ENCODE measurements at places on chromosomes 11 and 22. TPM values are rescaled to one million over a fixed set of nuclear protein-coding genes. Genes with fewer than 3 reads are reported as not detected.

GRCh38 chr11:122141725-122142124 is 25.7 kb upstream of the BLID start:
- H3K27ac ChIP-seq = no peak overlapping the region
- DNase-seq = no peak
- no peak overlapping the region for H3K4me3 ChIP-seq
- H3K4me1 ChIP-seq = peaks cover 32% of the 10 kb centered on the region
- no peaks in the 10 kb centered on the region for H3K27me3 ChIP-seq

- no peak overlapping the region for H3K4me3 ChIP-seq
- no peak overlapping the region for H3K27ac ChIP-seq
- H3K36me3 ChIP-seq = no peaks in the 10 kb centered on the region
- H3K4me1 ChIP-seq = peaks cover 65% of the 10 kb centered on the region
- no peaks in the 10 kb centered on the region for H3K27me3 ChIP-seq
- DNase-seq = no peak
Observed at GRCh38 chr22:40240686-40241085, 63.0 kb downstream of the TNRC6B start.

DNA sequence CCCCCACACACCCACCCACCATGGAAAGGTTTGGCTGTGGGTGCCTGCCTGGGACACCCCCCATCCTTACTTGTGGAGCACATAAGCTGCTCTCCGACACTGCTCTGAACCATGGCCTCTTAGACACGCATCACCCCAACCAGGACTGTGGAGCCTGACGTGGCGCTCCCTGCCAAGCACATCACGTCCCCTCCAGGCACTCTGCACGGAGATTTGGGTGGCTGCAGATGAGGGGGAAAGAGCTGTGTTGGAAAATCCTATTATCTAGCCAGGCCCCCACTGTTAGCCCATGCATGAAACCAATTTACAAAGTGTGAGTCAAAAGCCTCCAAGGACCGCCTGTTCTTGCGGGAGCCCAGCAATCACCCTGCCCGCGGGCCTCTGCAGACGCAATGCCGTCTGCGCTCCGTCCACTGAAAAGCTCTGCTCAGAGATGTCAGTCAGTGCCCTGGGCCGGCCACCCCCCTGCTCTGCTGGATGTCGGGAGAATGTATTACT is 163.4 kb upstream of the NECTIN1 start:
- H3K36me3 ChIP-seq = no peaks in the 10 kb centered on the region
- H3K27me3 ChIP-seq = no peaks in the 10 kb centered on the region
- H3K4me1 ChIP-seq = no peaks in the 10 kb centered on the region
- no peak overlapping the region for H3K27ac ChIP-seq
- no peak for DNase-seq

Gene HEPHL1
- not detected for total RNA-seq

- H3K36me3 ChIP-seq = peaks cover 34% of the 10 kb centered on the region
- H3K4me3 ChIP-seq = no peak overlapping the region
- H3K4me1 ChIP-seq = peaks cover 24% of the 10 kb centered on the region
- H3K27me3 ChIP-seq = no peaks in the 10 kb centered on the region
- H3K27ac ChIP-seq = peak overlapping the region; percentile 1
Observed at GRCh38 chr11:78564490-78565467, 9.9 kb downstream of the NARS2 start.

Gene CCDC87
- 0.21 TPM for total RNA-seq

Gene CD248
- 69.7 TPM for total RNA-seq

Gene SLC22A6
- total RNA-seq = not detected

Gene RELT
- 2.5 TPM for total RNA-seq

DNA sequence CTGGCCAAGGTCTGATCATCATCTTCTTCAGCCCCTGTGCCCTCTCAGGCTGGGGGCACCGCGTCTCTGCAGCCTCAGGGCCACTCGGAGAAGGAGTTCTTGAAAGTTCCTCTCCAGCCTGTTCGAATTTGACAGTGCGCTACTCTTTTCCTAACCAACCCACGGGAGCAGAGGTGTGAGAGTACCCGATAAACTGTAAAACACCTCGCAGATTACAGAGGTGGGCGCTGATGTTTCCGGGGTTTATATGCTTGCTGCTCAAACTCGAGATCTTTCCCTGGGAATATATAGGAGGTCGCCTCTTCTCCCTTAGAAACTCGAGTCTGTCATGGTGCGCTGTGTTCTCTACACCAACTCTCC is 515 bp downstream of the CTR9 start:
- peaks cover 24% of the 10 kb centered on the region for H3K4me1 ChIP-seq
- peak overlapping the region; percentile 65 for H3K4me3 ChIP-seq
- H3K27me3 ChIP-seq = no peaks in the 10 kb centered on the region
- peak overlapping the region; percentile 99 for H3K27ac ChIP-seq
- no peaks in the 10 kb centered on the region for H3K36me3 ChIP-seq
- DNase-seq = no peak

- H3K4me1 ChIP-seq = peaks cover 25% of the 10 kb centered on the region
- DNase-seq = no peak
- H3K27me3 ChIP-seq = no peaks in the 10 kb centered on the region
- no peak overlapping the region for H3K4me3 ChIP-seq
- H3K36me3 ChIP-seq = no peaks in the 10 kb centered on the region
- peak overlapping the region; percentile 65 for H3K27ac ChIP-seq
Observed at GRCh38 chr11:45156201-45156600, 9.8 kb downstream of the PRDM11 start.

DNA sequence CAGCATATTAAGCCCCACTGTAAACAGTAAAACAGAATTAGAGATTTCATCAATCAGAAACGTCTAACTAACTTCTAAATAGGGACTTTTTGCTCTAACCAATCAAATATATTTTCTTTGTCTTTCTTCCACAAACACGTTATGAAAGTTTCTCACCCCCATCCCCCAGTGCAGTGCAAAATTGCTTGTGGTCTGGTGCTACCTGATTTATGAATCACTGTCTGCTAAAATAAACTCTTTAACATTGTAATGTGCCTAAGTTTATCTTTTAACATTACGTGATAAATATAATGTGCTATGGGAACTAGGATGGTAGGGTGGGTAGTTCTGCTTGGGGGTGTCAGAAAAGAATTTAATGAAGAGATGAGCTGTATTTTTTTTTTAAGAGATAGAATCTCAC is 47.3 kb upstream of the SLC5A1 start:
- no peaks in the 10 kb centered on the region for H3K4me1 ChIP-seq
- no peaks in the 10 kb centered on the region for H3K27me3 ChIP-seq
- H3K4me3 ChIP-seq = no peak overlapping the region
- no peak overlapping the region for H3K27ac ChIP-seq

- peaks cover 12% of the 10 kb centered on the region for H3K4me1 ChIP-seq
- H3K27me3 ChIP-seq = no peaks in the 10 kb centered on the region
- DNase-seq = no peak
Observed at GRCh38 chr11:128711136-128711535, 17.3 kb downstream of the FLI1 start.

Gene MOGAT2
- not detected for total RNA-seq

Gene SLC22A12
- not detected for total RNA-seq

GRCh38 chr11:23577296-23577695 is 717.0 kb upstream of the CCDC179 start:
- DNase-seq = no peak
- H3K4me3 ChIP-seq = no peak overlapping the region
- no peak overlapping the region for H3K27ac ChIP-seq
- H3K4me1 ChIP-seq = no peaks in the 10 kb centered on the region
- no peaks in the 10 kb centered on the region for H3K36me3 ChIP-seq

DNA sequence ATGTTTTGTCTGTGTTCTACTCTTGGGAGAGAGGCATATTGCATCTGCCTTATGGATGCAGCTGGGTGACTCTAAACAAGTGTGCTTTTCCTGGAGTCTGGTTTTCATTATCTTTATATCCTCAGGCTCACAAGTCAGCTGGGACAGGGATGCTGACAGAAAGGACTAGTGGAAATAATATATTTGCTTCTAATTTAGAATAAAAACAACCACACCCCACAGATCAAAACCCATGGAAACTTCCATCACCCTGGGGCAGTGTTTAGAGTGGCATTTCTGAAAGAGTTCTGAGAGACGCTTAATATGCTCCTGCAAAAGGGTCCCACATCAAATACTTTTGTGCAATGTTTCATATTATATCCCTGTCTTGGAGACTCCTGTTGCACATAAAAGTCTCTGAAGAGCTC is 20.8 kb downstream of the KCNE3 start:
- no peaks in the 10 kb centered on the region for H3K27me3 ChIP-seq
- no peak for DNase-seq
- peaks cover 3% of the 10 kb centered on the region for H3K4me1 ChIP-seq
- no peaks in the 10 kb centered on the region for H3K36me3 ChIP-seq

- DNase-seq = no peak
- no peaks in the 10 kb centered on the region for H3K27me3 ChIP-seq
- H3K4me1 ChIP-seq = peaks cover 12% of the 10 kb centered on the region
- H3K4me3 ChIP-seq = no peak overlapping the region
- H3K36me3 ChIP-seq = no peaks in the 10 kb centered on the region
Observed at GRCh38 chr11:77406396-77406795, 67.5 kb downstream of the PAK1 start.

DNA sequence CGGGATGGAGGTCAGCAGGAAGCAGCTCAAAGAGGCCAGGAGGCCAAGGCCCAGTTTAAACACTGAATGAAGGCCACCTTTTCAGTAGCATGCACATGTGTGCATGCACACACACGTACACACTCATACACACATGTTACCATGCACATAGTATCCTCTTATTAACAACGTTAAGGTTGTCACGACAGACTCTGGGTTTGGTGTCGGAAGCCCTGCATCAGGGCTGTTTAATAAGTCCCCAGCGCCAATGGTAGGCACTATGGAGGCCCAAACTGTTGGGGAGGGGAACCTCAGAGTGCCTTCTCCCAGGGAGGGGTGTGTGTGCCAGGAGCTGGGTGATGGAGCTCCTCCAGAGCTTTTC is 39.5 kb upstream of the ADA2 start:
- H3K27me3 ChIP-seq = no peaks in the 10 kb centered on the region
- no peak overlapping the region for H3K27ac ChIP-seq
- DNase-seq = no peak
- no peaks in the 10 kb centered on the region for H3K36me3 ChIP-seq
- H3K4me1 ChIP-seq = peaks cover 11% of the 10 kb centered on the region

DNA sequence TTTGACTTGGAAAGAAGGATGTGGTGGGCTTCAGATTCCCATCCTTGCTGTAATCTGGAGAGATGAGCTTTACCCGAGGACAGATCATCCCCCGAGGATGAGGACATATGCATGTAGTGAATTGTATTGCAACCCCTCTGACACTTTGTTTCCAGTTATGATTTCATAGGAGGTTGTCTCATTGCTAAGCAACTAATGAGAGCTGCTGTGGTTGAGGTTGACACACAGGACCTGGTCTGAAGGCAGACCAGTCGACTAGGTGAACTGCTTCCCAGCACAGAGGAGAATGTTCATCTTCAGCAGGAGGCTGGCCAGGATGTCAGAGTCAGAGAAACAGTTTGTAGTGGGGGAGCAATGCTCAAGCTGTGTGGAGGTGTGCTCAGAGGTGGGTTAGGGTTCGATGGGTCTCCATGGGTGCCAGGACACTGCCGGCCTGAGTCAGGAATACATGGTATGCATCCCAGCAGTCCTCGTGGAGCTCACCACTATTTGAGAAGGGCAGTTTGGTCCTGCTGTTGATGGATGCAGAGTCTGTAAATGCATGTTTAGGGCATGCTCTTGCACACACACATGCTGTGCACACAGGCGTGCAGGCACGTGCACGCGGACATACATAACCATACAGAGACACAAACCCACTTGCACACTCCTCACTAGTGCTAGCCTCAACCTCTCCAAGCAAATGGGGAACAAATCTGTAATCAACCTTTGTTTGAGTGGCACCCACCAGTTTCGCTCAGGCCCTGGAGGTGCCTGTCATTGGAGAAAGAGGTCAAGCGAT is 153.7 kb downstream of the TBC1D22A start:
- no peak overlapping the region for H3K27ac ChIP-seq
- H3K4me1 ChIP-seq = no peaks in the 10 kb centered on the region
- H3K4me3 ChIP-seq = no peak overlapping the region
- H3K36me3 ChIP-seq = no peaks in the 10 kb centered on the region

DNA sequence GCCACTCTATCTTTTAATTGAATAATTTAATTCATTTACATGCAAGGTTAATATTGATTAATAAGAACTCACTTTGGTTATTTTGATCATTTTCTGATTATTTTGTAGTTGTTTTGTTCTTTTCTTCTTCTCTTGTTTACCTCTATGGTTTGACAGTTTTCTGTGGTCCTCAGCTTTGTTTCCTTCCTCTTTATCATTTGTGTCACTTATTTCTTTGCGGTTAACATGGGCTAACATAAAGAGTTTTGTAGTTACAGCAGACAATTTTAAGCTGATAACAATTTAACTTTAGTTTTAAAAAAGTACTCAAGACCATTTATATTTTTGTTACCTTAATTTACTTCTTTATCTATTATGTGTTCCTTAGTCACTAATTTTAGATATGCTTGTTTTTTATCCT is 1032.8 kb upstream of the RAG2 start:
- no peaks in the 10 kb centered on the region for H3K27me3 ChIP-seq
- DNase-seq = no peak
- H3K4me1 ChIP-seq = no peaks in the 10 kb centered on the region
- H3K36me3 ChIP-seq = no peaks in the 10 kb centered on the region

Gene ATP6V1E1
- 124 TPM for total RNA-seq

- no peak for DNase-seq
- no peaks in the 10 kb centered on the region for H3K36me3 ChIP-seq
- H3K4me1 ChIP-seq = no peaks in the 10 kb centered on the region
- H3K4me3 ChIP-seq = no peak overlapping the region
- H3K27me3 ChIP-seq = no peaks in the 10 kb centered on the region
Observed at GRCh38 chr11:60993615-60994014, 22.1 kb downstream of the CD6 start.

- H3K27me3 ChIP-seq = no peaks in the 10 kb centered on the region
- no peak within 1 kb of the TSS for H3K27ac ChIP-seq
Observed at GRCh38 chr11:59426361-59427067, at the start of gene OR5A2. Gene OR5A2, minus strand, starts transcription at chr11:59426413. Its CDS starts 3,460 bp downstream, at chr11:59422953.

Gene BUD13
- 28.2 TPM for total RNA-seq

DNA sequence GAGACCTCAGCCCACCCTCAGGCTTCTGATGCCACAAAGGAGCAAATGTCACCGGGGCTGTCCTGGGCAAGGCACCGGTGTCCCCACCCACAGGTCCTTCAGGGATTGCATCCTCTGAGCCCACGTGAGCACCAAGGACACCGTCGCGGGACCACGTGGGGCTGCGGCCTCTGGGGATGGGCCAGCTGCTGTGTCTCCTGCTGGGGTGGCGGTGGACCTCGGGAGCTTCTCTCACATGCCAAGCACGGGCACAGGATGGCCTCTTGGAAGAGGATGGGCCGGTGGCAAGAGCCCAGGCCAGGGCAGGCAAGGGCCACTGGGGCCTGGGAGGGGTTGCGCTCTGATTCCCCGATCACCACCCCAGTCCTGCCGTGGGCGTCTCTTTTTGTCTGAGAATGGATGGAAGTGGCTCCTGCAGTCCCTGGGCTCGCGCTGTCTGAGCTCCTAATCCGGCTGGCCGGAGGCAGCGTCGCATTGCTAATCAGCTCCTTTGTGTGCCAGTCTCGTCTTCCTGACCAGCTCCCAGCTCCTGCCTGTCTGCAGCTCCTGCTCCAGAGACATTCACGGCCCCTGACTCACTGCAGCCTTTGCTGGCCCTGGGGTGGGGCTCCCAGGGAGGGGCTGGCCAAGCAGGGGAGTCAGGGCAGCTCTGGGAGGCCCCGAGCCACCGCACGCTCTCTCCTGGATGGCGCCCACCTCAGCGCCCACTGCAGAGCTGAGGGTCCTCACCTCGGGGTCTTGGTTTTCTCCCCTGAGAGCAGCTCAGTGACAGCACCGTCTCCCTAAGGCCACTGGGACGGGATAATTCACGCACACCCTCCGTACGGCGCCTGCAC is 146.7 kb downstream of the CTTN start:
- no peaks in the 10 kb centered on the region for H3K36me3 ChIP-seq
- H3K4me3 ChIP-seq = no peak overlapping the region
- H3K27me3 ChIP-seq = no peaks in the 10 kb centered on the region
- no peak for DNase-seq

Measured in tibial nerve (tissue), 4 donors.